Activated T-cell treated with anti-CD3 and anti-CD28 coated beads, Interleukin-2, amount 50 U/mL, for 4 hours (primary cell): ENCODE measurements at places on chromosomes 3 and 15. TPM values are rescaled to one million over a fixed set of nuclear protein-coding genes. Genes with fewer than 3 reads are reported as not detected.

C3orf70 gene
- total RNA-seq: not detected

DNA sequence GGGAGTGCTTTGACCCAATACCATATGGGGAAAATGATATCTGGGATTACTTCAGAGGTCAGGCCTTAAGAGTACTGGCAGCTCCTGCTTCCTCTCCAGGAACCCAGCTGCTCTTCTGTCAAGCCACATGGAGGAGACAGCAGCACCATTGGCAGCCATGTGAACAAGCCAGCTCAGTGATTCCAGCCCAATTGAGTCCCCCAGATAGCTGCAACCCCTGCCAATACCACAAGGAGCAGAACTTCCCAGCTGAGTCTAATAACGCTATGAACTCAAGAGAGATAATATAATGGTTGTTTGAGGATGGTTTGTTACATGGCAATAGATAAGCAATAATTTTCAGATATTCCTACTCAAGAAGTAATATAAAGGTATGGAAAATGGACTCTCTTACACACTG lies 126.8 kb upstream of the CPNE4 start:
- DNase-seq: no peak

DNA sequence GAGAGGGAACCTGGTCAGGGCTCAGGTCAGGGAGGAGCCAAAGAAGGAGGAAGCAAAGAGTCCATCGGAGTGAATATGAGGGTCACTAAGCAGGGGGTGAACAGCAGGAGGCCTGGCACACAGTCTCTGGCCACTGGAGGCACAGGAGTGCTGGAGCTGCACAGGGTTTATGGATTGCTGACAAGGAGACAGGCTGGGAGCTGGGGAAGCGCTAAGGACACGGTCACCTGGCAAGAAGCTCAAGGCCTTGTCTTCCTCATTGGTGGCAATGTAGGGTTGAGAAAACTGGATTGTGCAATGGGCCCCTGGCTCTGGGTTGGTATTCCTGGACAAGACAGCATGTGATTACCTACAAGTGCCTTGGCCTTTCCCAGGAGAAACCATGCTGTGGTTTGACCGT lies 5.8 kb upstream of the CAMP start:
- DNase-seq: no peak

- DNase-seq: no peak
Observed at GRCh38 chr3:196049653-196050052, 32.2 kb downstream of the TFRC start.

DNA sequence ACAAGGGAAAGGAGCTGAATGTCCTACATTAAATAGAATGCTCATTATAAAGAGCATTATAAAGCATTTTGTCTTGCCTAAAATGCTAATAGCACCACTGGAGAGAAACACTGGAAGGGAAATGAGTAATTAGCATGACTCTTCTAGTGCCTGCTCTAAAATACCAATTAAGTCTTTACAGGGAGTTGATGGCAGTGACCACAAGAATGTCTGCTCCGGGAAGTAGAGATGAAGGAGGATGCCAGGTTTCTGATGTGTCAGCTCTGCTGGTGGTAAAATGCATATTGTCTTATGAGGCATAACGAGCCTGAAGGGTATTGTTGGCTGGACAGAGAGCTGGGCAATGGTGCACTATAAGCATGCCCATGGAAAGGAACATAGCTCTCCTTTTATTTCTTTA lies 49.5 kb downstream of the MYLK start:
- DNase-seq: no peak

PRICKLE2 gene
- not detected for total RNA-seq

GRCh38 chr15:51841406-51842040 lies 12.1 kb downstream of the TMOD3 start:
- DNase-seq: no peak

DNA sequence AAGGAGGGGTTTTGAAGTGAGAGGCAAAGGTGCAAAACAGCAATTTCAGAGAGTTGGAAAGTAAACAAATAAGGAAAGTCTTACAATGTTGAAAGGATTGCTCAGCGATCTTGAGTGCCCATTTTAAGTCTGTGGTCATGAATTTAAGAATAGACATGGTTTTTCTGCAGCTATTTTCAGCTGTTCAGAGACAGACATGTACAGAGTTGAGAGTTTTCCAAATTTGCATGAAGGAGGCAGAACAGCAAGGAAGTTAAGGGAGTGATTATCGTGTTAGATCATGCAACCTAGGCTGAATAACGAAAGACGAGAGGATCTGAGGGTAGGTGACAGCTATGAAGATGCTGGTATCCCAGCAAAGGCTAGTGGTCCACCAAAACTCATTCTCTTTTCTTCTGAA lies 37.2 kb downstream of the DET1 start:
- DNase-seq: no peak

DNA sequence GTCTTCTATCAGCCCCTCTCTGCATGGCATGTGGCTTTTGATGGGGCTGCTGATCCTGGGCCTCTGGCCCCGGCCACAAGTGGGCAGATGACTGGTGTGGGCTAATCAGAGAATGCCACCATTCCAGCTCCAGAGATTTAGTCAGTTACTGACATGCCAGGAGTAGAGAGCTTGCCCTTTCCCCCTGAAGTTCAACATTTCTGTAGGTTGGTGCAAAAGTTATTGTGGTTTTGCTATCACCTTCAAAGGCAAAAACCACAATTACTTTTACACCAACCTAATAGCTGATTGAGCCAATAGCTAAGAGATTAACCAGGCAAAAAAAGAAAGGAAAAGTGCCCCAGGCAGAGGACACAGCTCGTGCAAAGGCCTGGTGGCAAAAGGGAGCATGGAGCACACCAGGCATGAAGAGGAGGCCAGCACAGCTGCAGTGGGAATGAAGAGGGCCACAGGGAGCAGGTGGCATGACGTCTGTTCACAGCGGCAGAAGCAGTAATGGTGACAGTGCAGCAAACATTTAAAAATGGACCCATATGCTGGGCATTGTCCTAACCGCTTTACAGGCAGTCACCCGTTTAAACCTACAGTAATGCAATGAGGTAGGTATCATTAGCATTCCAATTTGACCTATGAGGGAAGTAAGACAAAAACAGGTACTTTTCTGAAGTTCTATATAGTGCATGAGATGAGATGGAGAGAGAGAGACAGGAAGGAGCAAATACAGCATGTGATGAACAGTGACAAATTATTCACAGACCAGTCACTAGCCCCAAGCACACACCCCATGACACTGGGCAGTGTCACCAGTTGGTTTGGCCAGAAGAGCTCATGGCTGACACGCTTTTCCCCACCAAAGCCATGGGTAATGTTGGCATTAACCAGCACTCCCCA lies 373.0 kb upstream of the PROK2 start:
- no peak for DNase-seq

CNBP gene
- 610 TPM for total RNA-seq

DNA sequence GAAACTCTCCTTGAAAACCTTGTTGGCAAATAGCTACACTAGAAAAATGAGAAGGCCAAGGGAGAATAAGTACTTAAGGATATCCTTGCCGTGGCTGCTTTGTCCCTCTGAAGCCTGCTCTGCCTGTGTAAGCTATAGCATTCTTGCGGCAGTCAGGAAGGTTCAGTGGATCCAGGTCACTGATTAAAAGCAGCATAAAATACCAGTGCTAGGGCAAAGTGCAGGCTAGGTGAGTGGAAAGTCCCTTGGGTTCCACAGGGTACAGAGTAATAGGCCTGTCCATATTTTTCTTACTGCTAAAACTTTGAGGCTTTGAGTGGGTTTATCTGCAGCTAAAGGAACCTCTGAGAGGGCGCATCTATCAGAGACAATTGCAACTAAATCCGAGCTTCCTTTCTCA lies 10.3 kb downstream of the CXCR6 start:
- no peak for DNase-seq

DNA sequence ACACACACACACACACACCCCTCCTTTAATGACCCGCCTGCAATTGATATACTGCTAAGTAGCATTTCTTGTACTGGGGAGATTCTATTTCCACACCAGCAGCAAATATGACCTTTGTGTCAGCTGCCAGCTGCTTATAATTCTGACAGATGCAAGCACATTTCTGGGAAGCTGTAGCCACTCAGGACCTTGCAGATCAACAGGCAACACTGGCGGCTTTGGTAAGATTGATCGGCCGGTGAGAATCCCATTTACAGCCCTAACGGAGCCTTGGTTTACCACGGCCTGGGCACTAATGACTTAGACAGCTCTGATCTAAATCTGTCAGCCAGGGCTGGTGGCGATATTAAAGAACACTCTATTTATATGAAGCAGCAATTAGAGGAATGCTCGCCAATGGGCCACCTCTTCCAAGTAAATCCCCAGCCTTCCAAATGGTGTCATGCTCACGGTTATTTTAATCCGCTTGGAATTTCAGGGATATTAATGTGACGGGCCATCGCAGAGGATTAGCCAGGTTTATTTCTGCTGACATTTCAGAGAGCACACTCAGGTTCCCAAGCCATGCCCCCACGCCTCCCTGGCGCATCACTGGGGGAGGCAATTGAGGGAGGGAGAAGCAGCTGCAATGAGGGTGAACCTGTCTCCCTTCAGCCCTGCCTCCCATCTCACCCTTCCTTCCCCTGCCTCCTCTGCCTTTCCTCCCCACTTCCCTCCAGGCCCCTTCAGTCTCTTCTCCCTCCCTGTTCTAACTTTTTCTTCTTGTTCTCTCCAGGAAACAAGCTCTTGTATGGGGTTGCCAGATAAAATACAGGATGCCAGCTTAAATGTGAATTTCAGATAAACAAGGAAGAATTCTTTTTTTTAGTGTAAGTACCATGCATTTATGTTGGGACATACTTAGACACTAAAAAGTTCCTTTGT lies 287.0 kb downstream of the TLE3 start:
- DNase-seq: no peak

GOLGA8S gene
- not detected for total RNA-seq

DNA sequence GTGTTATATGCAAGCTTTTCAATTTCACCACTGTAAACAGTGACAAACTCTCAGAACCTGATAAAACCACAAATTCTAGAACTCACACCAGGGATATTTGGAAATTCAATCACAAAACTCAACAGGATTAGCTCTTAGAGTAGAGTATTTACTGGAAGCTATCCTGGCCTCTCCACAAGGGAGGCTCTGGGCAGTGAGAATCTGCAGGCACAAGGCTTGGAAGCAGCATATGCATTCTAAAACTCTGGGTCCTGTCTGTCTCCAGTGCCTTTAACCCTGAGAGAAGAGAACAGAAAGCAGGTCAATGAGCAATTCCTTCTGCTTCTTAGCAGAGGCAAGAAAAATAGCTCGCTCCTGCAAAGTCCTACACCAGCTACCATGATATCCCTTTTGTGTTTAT lies 23.4 kb downstream of the PLSCR4 start:
- DNase-seq: no peak

MITF gene
- 0.05 TPM for total RNA-seq

DNA sequence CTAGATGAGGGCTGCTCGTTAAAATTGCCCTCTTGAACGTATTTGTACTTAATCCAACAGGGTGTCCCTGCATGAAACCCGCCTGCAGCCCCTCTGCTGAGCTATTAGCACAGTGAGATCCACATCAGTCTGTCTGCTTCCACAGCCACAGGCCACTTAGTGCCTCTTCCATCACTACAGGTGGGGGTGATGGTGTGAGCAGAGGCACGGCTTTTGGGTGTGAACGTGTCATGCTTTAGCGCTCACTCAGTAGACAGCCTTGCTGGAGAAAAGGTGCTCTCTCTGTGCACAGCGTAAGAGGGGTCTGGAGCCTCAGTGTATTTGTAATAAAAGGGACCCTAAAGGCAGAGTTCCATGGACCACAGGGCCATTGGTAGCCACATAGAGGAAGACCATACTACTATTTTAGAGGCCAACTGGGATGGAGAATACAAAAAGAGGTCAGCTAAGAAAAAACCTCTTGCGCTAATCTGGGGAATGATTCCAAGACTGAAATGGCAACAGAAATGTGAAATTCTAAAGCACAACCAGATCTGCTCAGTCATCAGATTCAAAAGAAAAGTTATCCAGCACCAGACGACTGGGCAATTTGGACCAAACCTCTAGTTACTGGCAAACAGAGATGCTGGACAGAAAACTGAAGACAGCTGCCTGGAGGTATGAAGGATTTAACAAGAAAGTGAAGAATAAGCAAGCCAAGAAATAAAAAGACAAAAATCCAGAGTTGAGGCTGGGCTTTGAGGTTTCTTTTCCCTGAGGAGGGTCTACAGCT lies 120.2 kb downstream of the ATP10A start:
- no peak for DNase-seq

DPPA2 gene
- total RNA-seq: not detected

MYZAP gene
- total RNA-seq: not detected

- no peak for DNase-seq
Observed at GRCh38 chr3:167830007-167830406, 94.5 kb downstream of the SERPINI1 start.

SNTN gene
- not detected for total RNA-seq

DNA sequence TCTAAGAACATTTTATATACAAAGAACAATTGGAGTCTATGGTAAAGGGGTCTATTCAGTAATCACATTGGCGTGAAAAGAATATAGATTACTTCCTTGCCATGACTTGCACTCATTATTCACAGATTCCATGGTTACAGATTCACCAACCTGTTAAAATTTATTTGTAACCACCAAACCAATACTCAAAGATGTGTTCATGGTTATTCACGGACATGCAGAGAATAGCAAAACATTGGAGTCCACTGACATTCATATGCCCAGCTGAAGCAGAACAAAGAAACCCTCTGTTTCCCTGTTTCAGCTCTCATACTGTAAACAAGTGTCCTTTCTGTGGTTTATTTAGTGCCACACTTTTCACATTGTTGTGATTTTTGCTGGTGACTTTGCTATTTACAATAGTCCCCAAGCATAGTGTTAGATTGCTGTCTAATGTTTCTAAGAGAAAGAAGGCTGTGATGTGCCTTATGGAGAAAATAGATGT lies 185.8 kb upstream of the TTC14 start:
- DNase-seq: no peak

DNA sequence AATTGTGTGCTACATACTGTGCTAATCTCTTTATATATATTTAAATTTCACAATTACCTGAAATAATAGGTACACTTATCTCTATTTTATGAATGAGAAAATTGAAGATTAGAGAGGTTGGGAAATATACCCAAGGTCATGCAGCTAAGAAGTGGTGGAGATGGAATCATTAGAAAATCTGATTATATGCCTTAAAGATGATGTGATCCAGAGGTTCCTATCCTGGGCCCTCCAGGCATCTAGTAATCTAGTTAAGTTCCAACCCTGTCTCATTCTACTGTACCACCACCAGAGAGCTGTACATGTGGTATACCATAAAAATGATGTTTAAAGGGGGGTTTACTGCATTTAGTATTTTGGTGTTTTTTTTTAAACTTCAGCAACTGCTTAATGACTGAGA lies 40.7 kb downstream of the SYN2 start:
- no peak for DNase-seq
